ENCODE measurements at places on chromosomes 4 and X. TPM values are rescaled to one million over a fixed set of nuclear protein-coding genes. Genes with fewer than 3 reads are reported as not detected.
A peak's percentile ranks its signal among the peaks of the same experiment; 100 is the strongest.

DNA sequence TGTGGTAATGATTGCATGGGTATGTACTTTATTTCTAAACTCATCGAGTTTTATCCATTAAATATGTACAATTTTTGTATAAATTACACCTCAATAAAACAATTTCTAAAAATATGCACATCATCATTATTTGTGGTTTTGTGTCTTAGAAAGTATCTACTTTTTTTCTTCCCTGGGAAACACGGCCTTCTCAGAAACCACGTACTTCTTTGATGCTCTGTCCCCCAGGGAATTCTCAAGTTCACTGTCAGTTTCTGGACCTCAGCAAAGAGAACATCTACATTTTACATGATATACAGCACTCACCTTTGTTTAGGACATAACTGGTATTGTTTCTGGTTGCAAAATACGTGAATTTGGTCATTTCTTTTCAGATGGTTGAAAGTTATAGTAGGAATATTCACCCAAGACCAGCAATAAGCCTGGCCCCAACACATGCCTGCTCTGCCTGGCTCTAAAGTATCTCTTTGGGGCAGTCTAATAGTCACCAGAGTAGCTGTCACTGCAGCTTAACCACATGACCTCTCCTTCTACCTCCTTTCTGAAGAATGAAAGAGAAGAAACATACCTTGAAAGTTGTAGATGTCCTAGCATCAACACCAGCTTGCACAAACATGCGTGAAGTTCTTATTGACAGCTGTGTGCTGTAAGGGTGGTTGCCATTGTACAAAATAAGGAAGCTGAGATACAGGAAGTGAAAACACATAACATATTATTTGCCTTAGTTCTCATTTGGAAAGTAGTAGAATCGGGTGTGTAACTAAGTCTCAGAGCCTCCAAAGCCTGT is 48.4 kb upstream of the SPANXN4 start:
- H3K36me3 ChIP-seq = no peaks in the 10 kb centered on the region
- peak overlapping the region; percentile 21 for H3K4me3 ChIP-seq
- DNase-seq = peak; percentile 32
- H3K27me3 ChIP-seq = no peaks in the 10 kb centered on the region
- H3K27ac ChIP-seq = peak overlapping the region; percentile 65

DNA sequence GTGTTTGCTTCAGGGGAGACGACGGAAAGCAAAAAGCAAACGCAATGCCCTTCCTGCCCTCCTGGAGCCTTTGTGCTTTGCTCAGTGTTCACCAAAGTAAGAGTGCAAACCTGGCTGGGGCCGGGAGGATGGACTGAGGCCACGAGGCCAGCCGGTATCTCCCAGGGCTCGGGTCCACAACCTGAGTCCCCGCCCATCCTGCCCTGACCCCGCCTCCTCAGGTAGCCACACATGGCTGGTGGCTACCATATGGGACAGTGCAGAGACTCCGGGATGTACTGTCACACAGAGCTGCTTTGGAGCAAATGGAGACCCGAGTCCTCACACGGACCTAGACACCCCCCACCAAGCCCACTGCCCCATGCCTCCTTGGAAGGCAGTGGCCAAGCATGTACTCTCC is 4.8 kb downstream of the ATP2B3 start:
- no peaks in the 10 kb centered on the region for H3K36me3 ChIP-seq
- no peak overlapping the region for H3K4me3 ChIP-seq
- no peak for DNase-seq
- H3K27me3 ChIP-seq = no peaks in the 10 kb centered on the region

- no peak for DNase-seq
- no peak overlapping the region for H3K4me3 ChIP-seq
- no peaks in the 10 kb centered on the region for H3K27me3 ChIP-seq
Measured at GRCh38 chr4:36288731-36289426, 7.5 kb downstream of the DTHD1 start.

The SSX4 gene
- total RNA-seq = not detected

The CENPVL2 gene
- not detected for total RNA-seq

GRCh38 chr4:38523524-38524448 is 140.2 kb upstream of the KLF3 start:
- H3K27ac ChIP-seq = no peak overlapping the region
- H3K4me1 ChIP-seq = no peaks in the 10 kb centered on the region

- no peaks in the 10 kb centered on the region for H3K27me3 ChIP-seq
- H3K36me3 ChIP-seq = no peaks in the 10 kb centered on the region
- no peak overlapping the region for H3K4me3 ChIP-seq
- peaks cover 10% of the 10 kb centered on the region for H3K4me1 ChIP-seq
- no peak overlapping the region for H3K27ac ChIP-seq
- no peak for DNase-seq
Measured at GRCh38 chr4:3870567-3870962, 104.4 kb downstream of the ADRA2C start.

The PPP2R2C gene
- not detected for total RNA-seq

- H3K27ac ChIP-seq = no peak overlapping the region
- DNase-seq = no peak
Measured at GRCh38 chr4:159483782-159484741, 381.2 kb downstream of the RAPGEF2 start.

GRCh38 chrX:112008724-112009123 is 73.9 kb downstream of the TRPC5 start:
- no peaks in the 10 kb centered on the region for H3K36me3 ChIP-seq
- H3K27me3 ChIP-seq = no peaks in the 10 kb centered on the region
- no peaks in the 10 kb centered on the region for H3K4me1 ChIP-seq

GRCh38 chr4:147683188-147683591 is 773 bp downstream of the PRMT9 start:
- no peaks in the 10 kb centered on the region for H3K27me3 ChIP-seq
- H3K36me3 ChIP-seq = peaks cover 15% of the 10 kb centered on the region
- H3K27ac ChIP-seq = peak overlapping the region; percentile 81
- H3K4me1 ChIP-seq = peaks cover 13% of the 10 kb centered on the region

DNA sequence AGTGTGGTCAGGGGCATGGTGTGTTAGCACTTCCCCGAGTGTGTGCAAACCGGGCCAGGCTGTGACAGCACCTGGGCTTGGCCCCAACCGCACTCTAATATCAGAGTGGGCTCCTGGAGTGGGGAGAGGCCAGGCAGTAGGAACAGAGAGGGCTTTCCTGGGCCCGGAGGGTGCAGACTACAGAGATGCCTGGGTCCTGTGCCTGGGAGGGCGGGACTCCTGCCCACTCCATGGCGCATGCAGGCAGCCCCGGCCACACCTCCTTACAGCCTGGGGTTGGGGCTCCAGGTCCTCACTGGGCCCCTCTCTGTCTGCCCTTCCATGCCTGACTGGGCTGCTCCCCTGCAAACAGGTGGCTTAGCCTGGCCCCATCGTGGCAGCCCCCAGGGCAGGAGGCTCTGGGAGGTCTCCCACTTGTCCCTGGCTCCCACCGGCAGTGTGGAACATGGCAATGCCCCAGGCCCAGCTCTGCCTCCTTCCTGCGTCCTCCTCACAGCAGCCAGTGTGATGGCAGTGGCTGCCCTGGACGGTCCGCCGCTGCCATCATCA is 60.4 kb downstream of the AGA start:
- H3K36me3 ChIP-seq = no peaks in the 10 kb centered on the region
- no peak for DNase-seq
- no peak overlapping the region for H3K27ac ChIP-seq
- H3K27me3 ChIP-seq = no peaks in the 10 kb centered on the region

GRCh38 chr4:57125996-57126395 is 15.8 kb upstream of the IGFBP7 start:
- H3K36me3 ChIP-seq = no peaks in the 10 kb centered on the region
- no peak for DNase-seq
- H3K27ac ChIP-seq = no peak overlapping the region
- no peaks in the 10 kb centered on the region for H3K27me3 ChIP-seq
- no peak overlapping the region for H3K4me3 ChIP-seq
- no peaks in the 10 kb centered on the region for H3K4me1 ChIP-seq

DNA sequence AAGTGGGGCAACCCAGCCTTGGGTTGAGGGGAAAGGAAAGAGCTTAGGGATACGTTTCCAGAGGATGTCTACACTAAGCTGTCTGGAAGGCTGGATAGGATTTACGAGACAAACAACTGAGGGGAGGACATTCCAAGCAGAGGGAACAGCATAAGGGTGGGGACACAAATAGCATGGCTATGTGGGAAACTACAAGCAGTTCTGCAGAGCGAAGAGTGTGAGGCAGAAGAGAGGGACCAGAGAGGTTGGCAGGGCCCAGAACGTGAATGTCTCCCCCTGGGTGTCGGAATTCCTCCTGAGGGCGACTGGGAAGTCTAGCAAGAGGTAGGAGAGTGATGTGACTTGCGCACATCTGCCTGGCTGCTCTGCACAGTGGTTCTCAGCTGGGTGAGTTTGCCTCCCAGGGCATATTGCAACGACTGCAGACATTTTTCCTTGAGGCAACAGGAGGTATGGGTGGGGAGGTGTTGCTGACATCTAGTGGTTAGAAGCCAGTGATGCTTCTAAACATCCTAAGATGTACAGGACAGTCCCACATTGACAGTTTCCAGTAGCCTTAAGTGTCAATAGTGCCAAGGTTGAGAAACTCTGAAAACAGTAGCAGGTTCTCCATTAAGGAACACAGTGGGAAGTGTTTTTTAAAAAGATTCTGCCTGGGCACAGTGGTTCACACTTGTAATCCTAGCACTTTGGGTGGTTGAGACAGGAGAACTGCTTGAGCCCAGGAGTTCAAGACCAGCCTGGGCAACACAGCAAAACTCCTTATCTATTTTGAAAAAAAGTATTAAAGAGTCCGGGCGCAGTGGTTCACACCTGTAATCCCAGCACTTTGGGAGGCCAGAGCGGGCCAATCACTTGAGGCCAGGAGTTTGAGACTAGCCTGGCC is 9.2 kb downstream of the NDUFA1 start:
- no peak overlapping the region for H3K27ac ChIP-seq
- peaks cover 8% of the 10 kb centered on the region for H3K36me3 ChIP-seq
- peak; percentile 58 for DNase-seq
- H3K4me3 ChIP-seq = no peak overlapping the region

The FNIP2 gene
- 0.17 TPM for total RNA-seq

DNA sequence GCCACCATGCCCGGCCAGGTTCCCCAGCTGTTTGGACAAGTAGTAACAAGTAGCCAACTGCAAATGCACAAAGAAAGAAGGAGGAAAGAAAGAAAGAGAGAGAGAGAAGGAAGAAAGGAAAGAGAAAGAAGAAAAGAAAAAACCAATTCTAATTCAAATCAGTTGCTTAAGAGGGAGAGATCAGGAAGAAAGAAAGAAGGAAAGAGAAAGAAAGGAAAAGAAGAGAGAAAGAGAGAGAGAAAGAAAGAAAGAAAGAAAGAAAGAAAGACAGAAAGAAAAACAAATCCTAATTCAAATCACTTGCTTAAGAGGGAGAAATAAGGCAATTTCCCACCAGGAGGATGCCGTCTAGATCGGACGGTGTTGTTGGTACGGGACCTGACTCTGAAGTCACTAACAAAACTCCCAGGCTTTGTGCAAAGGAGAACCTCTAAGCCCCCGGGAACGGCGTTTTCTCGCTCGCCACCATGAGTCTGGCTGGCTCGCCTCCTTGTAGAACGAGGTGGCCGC is 95.5 kb upstream of the PPP2R3B start:
- DNase-seq = no peak
- no peak overlapping the region for H3K27ac ChIP-seq
- H3K4me1 ChIP-seq = no peaks in the 10 kb centered on the region
- H3K4me3 ChIP-seq = no peak overlapping the region

GRCh38 chr4:109134268-109134667 is 168.2 kb downstream of the COL25A1 start:
- no peak overlapping the region for H3K4me3 ChIP-seq
- no peaks in the 10 kb centered on the region for H3K4me1 ChIP-seq
- H3K36me3 ChIP-seq = no peaks in the 10 kb centered on the region
- no peak overlapping the region for H3K27ac ChIP-seq

GRCh38 chr4:187944179-187944578 is 51.4 kb upstream of the ZFP42 start:
- no peaks in the 10 kb centered on the region for H3K36me3 ChIP-seq
- H3K27me3 ChIP-seq = no peaks in the 10 kb centered on the region
- no peak overlapping the region for H3K4me3 ChIP-seq
- no peak overlapping the region for H3K27ac ChIP-seq
- no peak for DNase-seq

DNA sequence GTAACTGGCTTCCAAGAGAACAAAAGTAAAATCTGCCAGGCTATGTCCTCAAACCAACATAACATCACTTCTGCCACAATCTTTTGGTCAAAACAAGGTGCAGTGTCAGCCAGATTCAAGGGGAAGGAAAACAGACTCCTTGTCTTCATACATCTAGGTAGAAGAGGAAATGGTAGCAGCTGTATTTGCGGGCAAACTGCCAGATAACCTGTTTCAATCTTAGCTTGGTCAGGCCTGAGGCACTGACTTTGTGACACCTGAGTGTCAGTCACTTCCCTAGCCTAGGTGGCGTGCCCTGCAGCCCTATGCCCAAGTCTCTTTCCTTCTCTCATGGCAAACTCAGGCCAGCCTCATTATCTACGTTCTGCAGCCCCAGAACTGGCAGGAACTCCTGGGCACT is 146.2 kb upstream of the JADE1 start:
- H3K4me1 ChIP-seq = peaks cover 16% of the 10 kb centered on the region
- no peak overlapping the region for H3K27ac ChIP-seq
- no peaks in the 10 kb centered on the region for H3K36me3 ChIP-seq
- no peak overlapping the region for H3K4me3 ChIP-seq

The WDR13 gene
- 94.6 TPM for total RNA-seq

Measured in B cell (primary cell).